ENCODE measurements at places on chromosomes 3 and 15.

DNA sequence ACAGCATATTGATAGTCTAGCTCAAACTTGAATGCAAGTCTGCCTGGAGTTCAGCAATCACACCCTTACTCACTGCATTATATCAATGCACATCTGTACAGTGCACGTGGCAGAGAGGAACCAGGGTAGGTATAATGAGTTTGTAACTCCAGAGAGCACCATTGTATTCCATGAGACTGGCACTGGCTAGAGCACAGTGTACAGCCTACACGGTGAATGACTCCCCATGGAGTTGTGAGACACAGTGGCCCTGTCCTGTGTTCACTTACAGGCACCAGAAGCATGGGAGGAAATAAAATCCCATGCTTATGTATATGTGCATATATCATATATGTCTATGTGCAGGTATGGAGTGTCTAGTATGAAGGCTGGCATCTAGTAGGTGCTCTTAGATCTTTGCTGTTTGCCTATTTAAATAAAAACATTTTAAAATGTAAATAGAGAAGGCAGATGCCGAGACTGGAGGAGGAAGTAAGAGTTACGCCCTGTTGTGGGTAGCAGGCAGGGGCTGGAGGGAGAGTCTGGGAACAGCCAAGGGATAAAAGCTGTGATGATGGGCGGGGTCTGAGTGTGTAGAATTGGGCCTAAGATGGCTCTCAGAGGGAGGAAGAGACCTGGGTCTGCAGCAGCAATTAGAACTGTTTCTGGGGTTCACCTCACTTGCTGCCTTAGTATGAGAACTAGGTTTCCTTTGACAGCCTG, 360.7 kb upstream of the ICE2 start:
- no peak for DNase-seq

DNA sequence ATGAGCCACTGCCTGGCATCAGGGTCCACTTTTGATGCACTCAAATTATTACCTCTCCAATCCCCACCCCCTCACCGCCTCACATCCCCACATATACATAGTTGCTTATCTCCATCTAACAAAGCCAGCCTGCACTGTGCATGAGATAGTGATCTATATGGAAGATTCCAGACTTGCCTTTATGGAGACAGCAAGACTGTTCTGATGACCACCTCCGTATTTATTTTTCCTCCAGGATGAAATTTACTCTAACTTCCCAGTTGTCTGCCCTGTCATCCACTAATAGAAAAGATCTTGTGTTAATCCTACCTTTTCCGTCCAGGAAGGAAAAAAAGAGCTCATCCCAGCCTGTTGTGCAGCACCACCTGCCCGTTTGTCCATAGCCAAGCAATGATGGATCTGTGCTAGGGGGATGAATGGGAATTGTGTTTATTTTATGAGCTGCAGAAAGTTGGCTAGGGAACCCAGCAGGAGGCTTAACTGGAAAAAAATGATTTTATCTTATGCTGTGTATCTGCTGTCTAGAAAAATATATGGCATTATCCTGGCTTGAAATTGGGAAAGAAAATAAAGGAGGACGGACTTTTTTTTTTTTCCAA, 114.5 kb downstream of the CD47 start:
- DNase-seq: no peak

GRCh38 chr3:130737622-130738021, 9.0 kb downstream of the PIK3R4 start:
- no peak for DNase-seq

- no peak for DNase-seq
These were observed 101.8 kb downstream of the ST8SIA2 start for GRCh38 chr15:92495446-92495845.

DNA sequence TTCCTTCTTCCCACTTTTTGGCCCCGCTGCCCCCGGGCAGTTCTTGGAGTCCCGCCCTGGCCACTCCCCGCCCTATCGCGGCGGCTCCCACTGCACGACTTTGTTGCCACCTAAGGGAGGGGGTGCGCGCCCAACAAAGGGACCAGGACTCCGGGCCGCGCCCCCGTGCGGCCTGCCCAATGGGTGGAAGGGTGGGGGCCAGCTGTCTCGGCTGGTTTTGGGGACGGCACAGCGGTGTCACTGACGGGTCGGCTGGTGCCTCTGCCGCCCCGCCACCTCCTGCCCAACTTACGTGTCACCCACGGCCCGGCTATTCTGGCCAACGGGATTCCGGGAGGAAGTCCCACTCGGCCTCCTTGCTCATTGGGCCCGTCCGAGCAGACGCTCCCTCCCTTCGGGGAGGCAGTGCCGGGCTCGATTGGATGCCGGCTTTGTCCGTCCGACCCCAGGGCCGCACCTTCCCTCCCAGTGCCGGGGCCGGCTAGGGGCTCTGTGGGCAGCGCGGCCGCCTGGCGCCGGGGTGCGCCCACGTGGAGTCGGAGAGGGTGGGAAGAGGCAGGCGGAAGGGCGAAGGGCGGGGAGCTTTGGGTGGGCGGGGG, at the start of gene GOLIM4:
TSS of gene GOLIM4 (minus strand) at position 314 of the 599 bp plus-strand sequence. CDS start 639 bp downstream, outside the sequence.
- peak; percentile 97 for DNase-seq

GRCh38 chr3:150232992-150233451, 175.1 kb upstream of the TSC22D2 start:
- DNase-seq: no peak

- peak; percentile 23 for DNase-seq
These were observed 131.6 kb downstream of the AQP9 start for GRCh38 chr15:58269455-58270414.

GRCh38 chr15:96147267-96147666, 183.2 kb upstream of the NR2F2 start:
- no peak for DNase-seq

GRCh38 chr3:44984335-44984734, 8.3 kb downstream of the EXOSC7 start:
- DNase-seq: peak; percentile 21

GRCh38 chr3:148211725-148212124, 486.0 kb upstream of the AGTR1 start:
- DNase-seq: no peak

GRCh38 chr15:39145854-39146625, 434.8 kb upstream of the THBS1 start:
- DNase-seq: no peak

GRCh38 chr3:187667526-187667925, 2.7 kb downstream of the SST start:
- no peak for DNase-seq

DNA sequence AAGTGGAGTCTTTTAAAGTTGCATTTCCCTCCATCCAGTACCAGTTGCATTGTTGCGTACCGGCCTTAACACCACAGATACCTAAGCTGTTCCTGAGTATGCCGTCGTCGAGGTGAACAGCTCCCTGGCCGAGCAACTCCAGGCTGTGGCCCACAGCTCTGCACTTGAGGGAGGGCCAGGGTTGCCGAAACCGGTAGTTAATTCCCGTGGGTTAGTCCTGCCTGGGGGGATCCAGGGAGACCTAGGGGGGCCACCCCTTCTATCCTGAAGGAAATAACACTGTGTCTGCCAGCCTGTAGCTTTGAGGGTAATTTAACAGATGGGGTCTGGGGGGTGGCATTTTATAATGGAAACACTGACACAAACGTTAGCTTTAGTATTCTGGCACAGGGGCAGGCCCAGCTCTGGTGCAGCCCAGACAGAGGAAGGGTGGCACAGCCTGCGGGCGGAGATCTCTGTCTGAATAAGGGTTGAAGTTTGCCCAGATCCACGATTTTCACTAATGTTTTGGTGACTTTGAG, 60.8 kb downstream of the RGMA start:
- no peak for DNase-seq

- no peak for DNase-seq
These were observed 1.4 kb downstream of the TMEM207 start for GRCh38 chr3:190448256-190448655.

- DNase-seq: no peak
These were observed 52.4 kb upstream of the XRN1 start for GRCh38 chr3:142500211-142500610.

- DNase-seq: no peak
These were observed 13.5 kb upstream of the KCNMB3 start for GRCh38 chr3:179264449-179264848.

DNA sequence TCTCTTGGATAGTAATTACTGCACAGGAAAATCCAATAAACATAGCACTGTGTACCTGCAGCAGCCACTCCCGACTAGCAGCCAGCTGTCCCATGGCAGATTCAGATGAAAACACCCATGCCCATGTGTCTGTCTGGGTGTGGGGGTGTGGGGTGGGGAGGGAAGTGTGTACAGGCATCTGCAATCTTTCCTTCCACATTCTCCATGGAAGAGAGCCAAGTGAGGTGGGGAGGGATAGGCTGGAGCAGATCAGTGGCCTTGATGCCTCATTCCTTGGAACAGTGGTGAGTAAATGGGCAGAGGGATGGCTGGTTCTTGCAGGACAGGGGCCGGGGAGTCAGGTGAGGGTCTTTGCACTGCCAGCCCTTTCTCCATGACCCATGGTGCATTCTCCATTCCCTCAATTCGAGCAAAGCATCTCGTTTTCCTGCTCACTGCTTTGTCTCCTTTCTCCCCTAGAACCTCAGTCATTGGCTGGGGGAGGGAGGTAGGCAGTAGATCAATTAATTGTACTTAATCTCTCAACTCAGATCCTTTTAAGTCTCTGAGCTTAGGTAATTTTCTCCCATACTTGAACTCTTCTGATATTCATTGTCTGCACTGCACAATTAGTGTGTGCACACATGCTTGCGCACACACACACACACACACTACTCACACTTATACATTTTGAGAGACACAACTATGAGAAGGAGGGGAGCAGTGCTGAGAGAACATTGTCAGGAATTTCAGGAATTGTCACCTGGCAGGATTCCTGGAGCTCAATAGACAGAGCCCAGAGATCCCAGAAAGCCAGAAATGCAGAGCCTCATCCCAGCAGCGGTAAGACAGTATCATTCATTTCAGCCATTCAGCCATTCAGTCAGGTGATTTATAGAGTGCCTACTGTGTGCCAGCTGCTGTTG, 31.9 kb downstream of the PDIA5 start:
- DNase-seq: no peak

Data from NK-92 treated with Interleukin-12 subunit alpha and Interleukin-12 subunit beta, amount 100 ng/mL, for 24 hours (cell line).